Activated CD4-positive, alpha-beta memory T cell treated with anti-CD3 and anti-CD28 coated beads for 36 hours (primary cell): ENCODE measurements at places on chromosomes 3 and 15.

GRCh38 chr3:106629215-106629832, 747.9 kb upstream of the CCDC54 start:
- H3K36me3 ChIP-seq: no peaks in the 10 kb centered on the region
- no peaks in the 10 kb centered on the region for H3K4me1 ChIP-seq
- H3K27me3 ChIP-seq: no peaks in the 10 kb centered on the region
- H3K4me3 ChIP-seq: no peak overlapping the region

- no peaks in the 10 kb centered on the region for H3K4me1 ChIP-seq
- no peak overlapping the region for H3K27ac ChIP-seq
- H3K36me3 ChIP-seq: no peaks in the 10 kb centered on the region
- H3K4me3 ChIP-seq: no peak overlapping the region
- peaks cover 6% of the 10 kb centered on the region for H3K27me3 ChIP-seq
Observed at GRCh38 chr15:39102431-39102830, 478.4 kb upstream of the THBS1 start.

- H3K27me3 ChIP-seq: no peaks in the 10 kb centered on the region
- peaks cover 4% of the 10 kb centered on the region for H3K4me1 ChIP-seq
Observed at GRCh38 chr3:185210621-185211142, 43.2 kb downstream of the EHHADH start.

DNA sequence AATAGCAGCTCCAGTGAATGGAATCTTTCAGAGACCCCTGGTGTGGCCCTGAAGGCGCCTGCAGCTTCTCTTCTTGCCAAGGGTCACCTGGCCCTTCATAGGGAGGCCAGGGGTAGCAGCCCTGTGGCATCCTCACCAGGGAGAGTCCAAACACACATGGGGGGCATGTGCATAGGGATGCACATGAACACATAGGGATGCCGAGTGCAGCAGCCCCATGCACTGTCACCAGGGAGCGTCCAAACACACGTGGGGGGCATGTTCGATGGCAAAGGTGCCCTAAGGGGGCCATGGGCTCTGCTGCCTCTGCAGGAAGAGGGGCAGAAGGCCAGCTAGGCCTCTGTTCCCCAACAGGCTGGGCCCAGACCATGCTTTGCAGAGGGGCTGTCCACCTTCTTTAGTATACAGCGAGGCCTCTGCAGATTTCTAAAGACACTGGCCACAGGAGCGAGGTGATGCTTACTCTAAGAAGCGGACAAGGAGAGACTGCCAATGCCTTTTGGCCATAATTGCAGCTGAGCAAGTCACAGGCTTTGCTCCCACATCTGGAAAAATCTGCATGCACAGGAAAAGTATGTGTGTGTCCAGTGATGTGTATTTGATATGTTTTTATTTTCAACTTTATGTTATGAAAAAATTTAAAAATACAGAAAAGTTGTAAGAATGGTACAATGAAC, 21.0 kb downstream of the ANAPC13 start:
- peaks cover 1% of the 10 kb centered on the region for H3K27me3 ChIP-seq
- H3K4me1 ChIP-seq: no peaks in the 10 kb centered on the region
- H3K4me3 ChIP-seq: no peak overlapping the region

DNA sequence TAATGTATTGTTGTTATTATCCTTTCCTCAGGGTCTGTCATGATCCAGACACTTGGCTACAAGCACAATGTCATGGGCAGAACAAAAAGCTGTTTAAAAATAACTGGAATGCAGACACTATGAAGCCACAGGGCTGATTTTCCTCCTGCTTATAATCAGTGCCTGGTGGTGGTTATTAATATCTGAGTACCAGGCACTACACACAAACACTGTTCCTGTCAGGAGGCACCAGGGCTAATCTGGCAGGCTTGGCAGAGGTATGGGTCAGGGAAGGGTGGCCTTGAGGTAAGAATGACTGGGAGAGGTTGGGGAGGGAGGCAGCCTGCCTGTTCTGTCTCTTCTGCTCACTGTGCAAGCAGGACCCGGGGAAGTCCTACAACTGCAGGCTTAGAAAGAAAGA, 67.2 kb downstream of the WDR76 start:
- H3K36me3 ChIP-seq: peaks cover 8% of the 10 kb centered on the region
- no peaks in the 10 kb centered on the region for H3K4me1 ChIP-seq
- H3K27me3 ChIP-seq: no peaks in the 10 kb centered on the region
- H3K27ac ChIP-seq: no peak overlapping the region
- H3K4me3 ChIP-seq: no peak overlapping the region

DNA sequence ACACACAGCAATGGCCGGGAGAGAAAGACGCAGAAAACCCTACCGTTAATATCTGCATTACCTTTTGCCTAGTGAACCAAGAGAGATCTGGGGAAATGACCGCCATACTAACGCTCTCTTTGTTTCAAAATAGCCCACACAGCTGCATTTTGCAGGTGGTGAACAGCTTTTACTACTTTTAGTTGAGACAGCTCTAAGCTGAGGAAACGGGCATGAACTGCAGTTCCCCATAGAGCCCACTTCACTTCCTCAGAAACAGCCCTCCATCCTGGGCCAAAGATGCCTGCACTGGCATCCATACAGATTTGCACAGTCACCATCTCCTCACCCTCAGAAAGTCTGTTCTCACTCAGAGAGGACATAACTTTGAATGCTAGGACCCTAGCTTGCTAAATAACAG, 45.0 kb downstream of the ZNF860 start:
- H3K36me3 ChIP-seq: no peaks in the 10 kb centered on the region
- H3K4me1 ChIP-seq: no peaks in the 10 kb centered on the region
- peaks cover 7% of the 10 kb centered on the region for H3K27me3 ChIP-seq
- H3K4me3 ChIP-seq: no peak overlapping the region
- H3K27ac ChIP-seq: no peak overlapping the region

DNA sequence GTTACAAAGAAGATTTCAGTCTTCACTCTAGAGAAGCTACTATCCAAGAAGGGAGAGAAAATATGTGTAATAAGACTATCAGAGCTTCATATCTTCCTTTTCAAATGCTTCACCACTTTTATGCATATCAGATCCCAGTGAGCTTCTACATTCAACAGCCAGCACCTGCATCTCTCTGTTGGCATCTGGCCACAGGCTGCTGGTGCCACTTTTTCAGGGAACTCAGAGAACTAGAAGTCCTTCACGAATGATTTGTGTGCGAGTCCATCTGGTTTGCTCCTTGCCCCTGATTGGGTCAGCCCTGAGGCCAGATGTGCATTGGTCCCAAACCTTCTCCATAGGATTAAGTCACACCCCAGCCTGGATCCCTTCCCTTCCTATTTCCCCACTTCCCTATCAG, 22.1 kb downstream of the SNTN start:
- no peaks in the 10 kb centered on the region for H3K4me1 ChIP-seq
- H3K36me3 ChIP-seq: no peaks in the 10 kb centered on the region
- DNase-seq: no peak
- peaks cover 3% of the 10 kb centered on the region for H3K27me3 ChIP-seq
- H3K4me3 ChIP-seq: no peak overlapping the region

DNA sequence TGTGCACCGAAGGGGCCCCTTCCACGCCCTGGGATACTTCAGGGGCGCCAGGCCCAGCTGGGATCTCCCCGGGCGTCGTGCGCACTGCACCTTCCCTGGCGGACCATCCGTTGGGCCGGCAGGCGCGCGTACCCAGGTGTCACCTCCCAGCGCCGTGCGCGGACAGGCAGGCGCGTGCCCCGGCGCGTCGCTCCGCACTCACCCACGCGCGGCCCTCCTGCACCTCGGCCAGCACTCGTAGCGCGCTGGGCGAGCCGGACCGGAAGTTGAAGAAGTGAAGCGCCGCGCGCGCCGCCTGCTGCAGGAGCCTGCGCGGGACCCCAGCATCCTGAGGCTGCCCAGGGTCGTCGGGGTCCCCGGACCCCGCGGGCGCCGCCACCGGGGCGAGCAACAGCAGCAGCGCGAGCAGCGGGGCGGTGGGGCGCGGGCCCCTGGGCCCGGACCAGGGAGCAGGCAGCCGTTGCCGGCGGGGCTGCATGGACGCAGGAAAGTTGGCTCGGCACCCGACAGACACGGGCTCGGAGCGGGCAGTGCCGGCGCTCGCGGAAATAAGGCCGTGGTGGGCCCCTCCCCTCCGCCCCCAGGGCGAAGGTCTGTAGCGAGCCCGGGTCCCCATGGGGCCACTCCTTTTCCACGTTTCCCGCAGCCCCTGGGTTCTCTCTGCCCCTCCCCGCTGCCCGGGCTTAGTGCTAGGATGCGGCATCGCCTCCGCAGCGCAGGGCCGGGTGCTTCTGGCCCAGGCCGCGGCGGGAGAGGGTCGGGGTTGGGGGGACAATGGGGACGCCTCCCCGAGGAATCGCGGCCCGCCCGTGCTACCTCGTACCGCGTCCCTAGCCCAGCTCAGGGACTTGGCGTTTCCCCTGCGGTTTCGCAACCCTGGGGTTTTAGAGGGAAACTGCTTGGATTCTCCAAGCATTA, at the start of gene RARRES1:
Gene RARRES1 (minus strand): TSS at position 520 of the 918 bp plus-strand sequence. CDS start 42 bp downstream, at position 478.
- H3K4me3 ChIP-seq: peak within 1 kb of the TSS; percentile 45
- DNase-seq: peak; percentile 60
- H3K36me3 ChIP-seq: no peaks in the 10 kb centered on the region
- no peaks in the 10 kb centered on the region for H3K27me3 ChIP-seq
- H3K27ac ChIP-seq: no peak within 1 kb of the TSS
- peaks cover 17% of the 10 kb centered on the region for H3K4me1 ChIP-seq

GRCh38 chr3:98587654-98588053, 5.8 kb downstream of the CPOX start:
- DNase-seq: no peak
- no peak overlapping the region for H3K27ac ChIP-seq
- no peaks in the 10 kb centered on the region for H3K27me3 ChIP-seq
- peaks cover 47% of the 10 kb centered on the region for H3K36me3 ChIP-seq
- no peak overlapping the region for H3K4me3 ChIP-seq

DNA sequence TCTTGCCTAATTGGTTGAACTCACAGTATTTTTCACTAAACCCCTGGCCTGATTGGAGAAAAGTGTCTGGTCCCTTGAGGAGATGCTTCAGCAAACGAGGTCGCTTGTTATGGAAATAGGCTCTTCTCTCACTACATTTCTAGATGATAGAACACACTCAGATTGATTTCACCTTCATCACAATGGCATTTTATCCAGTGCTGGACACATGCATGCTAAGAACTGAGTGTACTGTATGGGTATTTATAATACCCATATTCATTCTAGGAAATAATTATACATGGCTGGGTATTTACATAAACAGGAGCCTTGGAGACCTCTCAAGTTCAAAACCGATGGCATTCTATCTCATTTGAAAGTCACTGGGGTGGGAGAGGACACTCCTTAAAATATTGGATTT, 444.9 kb downstream of the LPP start:
- H3K27ac ChIP-seq: no peak overlapping the region
- no peak for DNase-seq
- H3K4me1 ChIP-seq: peaks cover 8% of the 10 kb centered on the region

DNA sequence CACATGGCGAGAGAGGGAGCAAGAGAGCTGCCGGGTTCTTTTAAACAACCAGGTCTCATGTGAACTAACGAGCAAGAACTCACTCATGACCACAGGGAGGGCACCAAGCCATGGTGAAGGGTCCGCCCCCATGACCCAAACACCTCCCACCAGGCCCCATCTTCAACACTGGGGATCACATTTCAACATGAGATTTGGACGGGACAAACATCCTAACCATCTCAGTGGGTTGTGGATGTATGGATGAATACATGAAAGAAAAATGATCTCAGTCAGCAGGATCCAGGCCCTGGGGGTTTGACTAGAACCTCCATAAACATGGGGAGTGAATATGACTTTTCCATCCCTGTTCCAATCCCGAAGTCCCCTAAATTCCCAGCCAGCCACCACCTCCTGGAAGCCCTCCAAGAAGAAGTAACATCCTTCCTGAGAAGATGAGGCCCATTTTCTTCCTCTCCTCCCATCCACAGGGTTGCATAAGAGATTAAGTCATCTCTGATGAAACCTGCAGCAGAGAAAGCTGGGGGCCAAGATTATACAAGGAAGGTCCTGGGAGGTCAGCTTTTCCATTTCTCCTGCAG, 9.5 kb downstream of the CAV3 start:
- H3K27ac ChIP-seq: no peak overlapping the region
- H3K27me3 ChIP-seq: peaks cover 10% of the 10 kb centered on the region
- no peaks in the 10 kb centered on the region for H3K36me3 ChIP-seq
- no peak overlapping the region for H3K4me3 ChIP-seq

DNA sequence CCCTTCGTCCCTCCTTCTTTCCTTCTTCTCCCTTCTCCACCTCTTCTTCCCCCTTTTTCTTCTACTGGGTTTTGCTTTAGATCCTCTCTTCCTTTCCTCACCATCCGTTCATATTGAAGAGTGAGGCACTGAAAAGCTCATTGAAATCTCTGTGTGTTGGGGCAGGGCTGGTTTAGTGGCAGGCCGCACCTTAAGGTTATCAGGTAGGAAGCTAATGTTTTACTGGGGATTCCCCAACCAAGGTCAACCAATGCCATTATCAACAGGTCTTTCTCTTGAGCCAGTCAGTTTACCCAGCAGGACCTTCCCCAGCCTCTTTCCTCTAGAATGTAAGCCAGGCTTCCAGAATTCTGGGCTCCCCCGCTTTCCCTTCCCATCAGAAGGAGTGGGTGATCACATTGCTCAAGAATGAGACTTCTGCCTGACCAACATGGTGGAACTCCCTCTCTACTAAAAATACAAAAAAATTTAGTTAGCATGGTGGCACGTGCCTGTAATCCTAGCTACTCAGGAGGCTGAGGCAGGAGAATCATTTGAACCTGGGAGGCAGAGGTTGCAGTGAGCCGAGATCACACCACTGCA, 11.5 kb upstream of the VPS8 start:
- no peaks in the 10 kb centered on the region for H3K36me3 ChIP-seq
- DNase-seq: no peak
- no peak overlapping the region for H3K27ac ChIP-seq
- H3K4me1 ChIP-seq: no peaks in the 10 kb centered on the region

- no peak overlapping the region for H3K27ac ChIP-seq
- no peaks in the 10 kb centered on the region for H3K4me1 ChIP-seq
- H3K27me3 ChIP-seq: peaks cover 1% of the 10 kb centered on the region
- no peak for DNase-seq
Observed at GRCh38 chr3:193982258-193982659, 153.7 kb upstream of the HES1 start.

- DNase-seq: peak; percentile 51
- H3K4me1 ChIP-seq: peaks cover 43% of the 10 kb centered on the region
- H3K27me3 ChIP-seq: no peaks in the 10 kb centered on the region
- H3K27ac ChIP-seq: peak overlapping the region; percentile 85
- peaks cover 2% of the 10 kb centered on the region for H3K36me3 ChIP-seq
Observed at GRCh38 chr3:43691120-43691995, 620 bp downstream of the ABHD5 start.

DNA sequence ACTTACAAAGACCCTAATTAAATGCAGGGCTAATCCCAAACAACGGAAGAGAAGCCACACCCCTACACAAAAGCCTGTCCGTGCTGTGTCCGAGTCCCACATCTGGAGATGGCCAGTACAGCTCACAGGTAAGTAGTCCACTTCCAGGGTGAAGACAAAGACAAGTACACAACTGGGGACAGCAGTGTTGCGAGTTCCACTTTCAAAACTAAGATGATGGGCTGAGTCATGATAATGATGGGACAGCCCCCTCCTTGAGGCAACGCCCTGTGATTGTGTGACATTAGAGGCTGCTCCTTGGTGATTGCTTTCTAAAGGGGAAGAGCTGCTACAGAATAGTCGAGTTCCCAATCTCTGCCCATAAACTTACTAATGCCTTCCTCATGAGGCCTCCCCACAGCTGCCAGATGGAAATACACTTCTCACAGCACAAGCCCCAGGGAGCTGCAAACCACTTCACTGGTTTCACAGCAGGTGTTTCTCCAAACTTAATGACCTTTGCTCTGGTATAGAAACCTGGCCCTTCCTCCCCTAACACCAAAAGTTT, 27.6 kb downstream of the RFT1 start:
- peak overlapping the region; percentile 83 for H3K27ac ChIP-seq
- no peaks in the 10 kb centered on the region for H3K27me3 ChIP-seq
- DNase-seq: peak; percentile 77
- H3K4me3 ChIP-seq: peak overlapping the region; percentile 38
- peaks cover 60% of the 10 kb centered on the region for H3K4me1 ChIP-seq
